AG09309 (cell line): ENCODE measurements at places on chromosomes 5 and 9.
A peak's percentile ranks its signal among the peaks of the same experiment; 100 is the strongest.

- no peak for DNase-seq
These were observed 207.9 kb upstream of the EFNA5 start for GRCh38 chr5:107878661-107879060.

DNA sequence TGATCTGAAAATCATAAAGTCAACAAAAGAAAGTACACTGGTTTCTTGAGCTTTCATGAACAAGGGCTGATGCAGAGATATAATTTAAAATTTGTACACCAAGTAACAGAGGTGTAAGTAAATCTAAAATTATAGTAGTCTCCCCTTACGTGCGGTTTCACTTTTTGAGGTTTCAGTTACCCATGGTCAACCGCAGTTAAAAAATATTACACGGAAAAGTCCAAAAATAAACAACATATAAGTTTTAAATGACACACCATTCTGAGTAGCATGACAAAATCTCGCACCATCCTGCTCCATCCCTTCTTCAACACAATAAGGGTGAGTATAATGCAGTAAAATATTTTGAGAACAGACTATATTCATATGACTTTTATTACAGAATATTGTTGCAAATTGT is 54.4 kb downstream of the AUH start:
- no peak for DNase-seq

GRCh38 chr9:126690431-126691051 is 76.8 kb downstream of the LMX1B start:
- no peak for DNase-seq

GRCh38 chr5:1506242-1507013 is 17.3 kb downstream of the LPCAT1 start:
- no peak for DNase-seq

- no peak for DNase-seq
These were observed 270.2 kb upstream of the RASA1 start for GRCh38 chr5:86997516-86997915.

DNA sequence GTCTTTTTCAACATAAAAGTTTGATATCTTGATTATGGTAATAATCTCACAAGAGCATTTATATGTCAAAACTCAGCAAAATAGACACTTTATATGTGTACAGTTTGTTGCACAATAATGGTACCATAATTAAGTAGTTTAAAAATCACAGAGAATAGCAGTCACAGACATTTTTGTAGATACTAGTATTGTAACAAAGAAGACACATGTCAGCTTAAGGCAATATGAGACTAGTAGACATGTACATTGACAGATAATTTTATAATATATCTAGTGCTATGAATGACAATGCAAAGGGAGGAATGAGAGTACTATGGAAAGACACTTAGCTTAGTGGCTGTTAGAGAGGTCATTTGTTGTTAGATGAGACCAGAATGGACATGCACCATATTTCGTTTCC is 1490.6 kb upstream of the CDH6 start:
- no peak for DNase-seq

DNA sequence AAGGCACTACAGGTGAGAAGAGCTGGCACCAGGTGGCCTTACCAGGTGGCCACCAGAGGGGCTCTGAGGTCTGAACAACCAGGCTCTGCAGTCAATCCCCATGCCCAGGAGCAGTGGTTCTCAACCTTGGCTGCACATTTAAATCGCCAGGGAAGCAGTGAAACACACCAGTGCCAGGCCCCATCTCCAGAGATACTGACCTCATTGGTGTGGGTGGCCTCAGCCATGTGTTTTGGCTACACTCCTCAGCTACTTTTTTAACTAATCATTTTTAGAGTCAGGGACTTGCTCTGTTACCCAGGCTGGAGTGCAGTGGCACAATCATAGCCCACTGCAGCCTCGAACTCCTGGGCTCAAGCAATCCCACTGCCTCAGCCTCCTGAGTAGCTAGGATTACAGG is 56.0 kb downstream of the GABBR2 start:
- DNase-seq: no peak

- peak; percentile 43 for DNase-seq
These were observed 28.0 kb downstream of the TEX10 start for GRCh38 chr9:100324594-100325200.
